ENCODE measurements at places on chromosomes 2 and 18. TPM values are rescaled to one million over a fixed set of nuclear protein-coding genes. Genes with fewer than 3 reads are reported as not detected.

- no peak for DNase-seq
These were observed 86.1 kb downstream of the TNS1 start for GRCh38 chr2:217916504-217917254.

OTOS gene
- total RNA-seq: not detected

GRCh38 chr2:124323321-124323720 is 298.2 kb downstream of the CNTNAP5 start:
- DNase-seq: no peak

- DNase-seq: no peak
These were observed 45.2 kb downstream of the TMEM185B start for GRCh38 chr2:120177973-120178372.

DNA sequence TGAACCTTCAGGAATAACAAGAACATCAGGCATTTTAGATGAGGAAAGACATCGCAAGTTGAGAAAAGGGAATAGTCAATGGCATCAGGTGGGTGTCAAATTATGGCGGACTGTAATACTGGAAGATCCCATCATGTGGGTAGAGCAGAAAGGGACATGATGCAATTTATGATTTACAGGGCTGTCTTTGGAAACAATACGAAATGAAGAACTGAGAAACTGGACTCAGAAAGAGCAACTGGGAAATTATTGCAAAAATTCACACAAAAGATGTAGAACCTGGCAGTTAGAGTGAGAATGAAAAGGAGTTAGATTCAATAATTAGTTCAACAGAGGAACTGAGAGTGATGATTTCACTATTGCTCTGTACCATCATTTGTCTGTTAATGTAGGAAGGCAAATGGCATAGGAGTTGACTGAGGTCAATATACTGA is 1635.0 kb upstream of the ACVR2A start:
- no peak for DNase-seq

DNA sequence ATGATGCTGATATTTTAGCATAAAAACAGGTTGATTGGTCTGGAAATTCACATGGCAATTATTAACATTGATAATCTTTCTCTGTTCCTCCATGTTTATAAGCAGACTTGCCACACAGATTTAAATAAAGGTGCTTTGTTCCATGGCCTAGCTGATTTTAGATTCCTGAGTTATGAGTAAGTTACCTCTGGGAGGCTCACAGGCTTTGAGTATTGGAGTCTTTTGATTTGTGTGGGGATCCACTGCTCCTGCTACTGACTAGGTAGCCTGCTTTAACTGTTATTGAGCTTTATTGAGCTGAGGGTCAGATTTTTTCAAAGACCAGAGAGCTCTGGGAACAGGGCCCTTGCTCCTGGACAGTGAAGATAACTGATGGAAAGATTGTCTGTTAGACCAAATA is 166.1 kb downstream of the ANKRD30B start:
- DNase-seq: no peak
